ENCODE measurements at places on chromosomes 11 and 22. TPM values are rescaled to one million over a fixed set of nuclear protein-coding genes. Genes with fewer than 3 reads are reported as not detected.

DNA sequence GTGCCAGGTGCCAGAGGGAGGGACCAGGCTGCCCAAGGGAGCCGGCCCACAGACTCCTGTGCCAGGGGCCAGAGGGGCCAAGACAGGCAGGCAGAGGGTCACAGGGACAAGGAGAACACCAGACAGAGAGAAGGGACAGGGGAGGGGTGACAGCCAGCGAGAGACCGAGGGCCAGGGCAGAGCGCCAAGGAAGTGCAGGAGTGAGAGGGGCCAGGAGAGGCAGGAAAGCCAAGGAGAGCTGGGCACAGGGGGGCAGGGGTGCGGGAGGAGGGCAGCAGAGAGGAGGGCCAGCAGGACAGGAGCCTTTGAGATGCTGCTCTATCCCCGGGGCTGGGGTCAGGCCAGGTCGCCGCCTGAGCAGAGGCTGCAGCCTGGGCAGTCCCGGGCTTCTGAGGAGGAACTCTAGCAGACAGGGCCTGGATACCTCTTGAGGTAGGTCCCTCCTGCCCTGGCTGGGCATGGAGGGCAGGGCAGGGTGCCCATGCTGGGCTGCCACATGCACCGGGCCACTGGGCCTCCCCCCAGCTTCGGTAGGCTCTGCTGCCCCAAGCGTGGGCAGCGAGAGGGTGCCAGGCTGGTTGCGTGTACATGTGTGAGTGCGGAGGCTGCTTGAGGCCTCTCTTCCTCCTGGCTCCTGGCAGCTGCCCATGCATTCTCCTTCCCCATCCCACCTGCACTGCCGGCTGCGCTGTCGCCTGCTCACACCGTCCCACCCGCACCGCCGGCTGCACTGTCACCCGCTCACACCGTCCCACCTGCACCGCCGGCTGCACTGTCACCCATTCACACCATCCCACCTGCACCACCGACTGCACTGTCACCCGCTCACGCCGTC, 12.2 kb downstream of the LSP1 start:
- no peak for DNase-seq

GRCh38 chr22:19174106-19175025, 4.2 kb downstream of the SLC25A1 start:
- peak; percentile 47 for DNase-seq

GRCh38 chr11:8581300-8581699, 12.7 kb downstream of the STK33 start:
- no peak for DNase-seq

DNA sequence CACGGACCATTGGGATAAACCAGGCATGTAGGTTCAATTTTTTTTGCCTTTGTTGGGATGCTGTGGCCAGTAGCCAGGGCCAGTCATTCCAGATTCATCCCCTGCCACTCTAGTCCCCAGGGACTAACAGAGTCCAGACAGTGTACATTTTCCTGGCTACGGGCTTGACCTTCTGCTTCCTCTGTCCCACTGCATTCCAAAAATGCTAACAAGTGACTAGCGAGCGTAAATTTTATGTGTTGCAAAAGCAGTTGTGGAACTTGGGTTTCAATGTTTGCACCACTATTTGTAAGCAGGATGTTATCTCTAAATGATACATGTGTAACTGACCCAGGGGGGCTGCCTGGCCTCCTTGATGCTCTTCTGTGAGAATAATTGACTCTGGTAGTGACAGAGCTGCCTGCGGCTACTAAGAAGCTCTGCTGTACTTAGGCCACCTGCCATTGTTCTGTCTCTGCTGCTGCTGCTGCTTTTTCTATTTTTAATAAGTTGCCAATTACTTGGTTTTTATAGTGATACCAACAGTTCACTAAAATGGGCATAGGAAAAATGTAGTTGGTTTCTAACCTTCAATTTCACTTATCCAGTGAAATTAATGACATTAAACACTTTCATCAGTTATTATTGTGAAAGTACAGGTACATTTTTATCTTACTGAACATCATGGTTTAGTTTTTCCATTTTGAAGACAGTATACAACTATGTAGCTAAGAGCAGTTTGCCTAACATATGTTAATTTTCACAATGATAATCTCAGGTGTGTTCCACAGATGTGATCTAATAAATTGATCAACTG, 26.8 kb downstream of the TNRC6B start:
- peak; percentile 26 for DNase-seq

DNA sequence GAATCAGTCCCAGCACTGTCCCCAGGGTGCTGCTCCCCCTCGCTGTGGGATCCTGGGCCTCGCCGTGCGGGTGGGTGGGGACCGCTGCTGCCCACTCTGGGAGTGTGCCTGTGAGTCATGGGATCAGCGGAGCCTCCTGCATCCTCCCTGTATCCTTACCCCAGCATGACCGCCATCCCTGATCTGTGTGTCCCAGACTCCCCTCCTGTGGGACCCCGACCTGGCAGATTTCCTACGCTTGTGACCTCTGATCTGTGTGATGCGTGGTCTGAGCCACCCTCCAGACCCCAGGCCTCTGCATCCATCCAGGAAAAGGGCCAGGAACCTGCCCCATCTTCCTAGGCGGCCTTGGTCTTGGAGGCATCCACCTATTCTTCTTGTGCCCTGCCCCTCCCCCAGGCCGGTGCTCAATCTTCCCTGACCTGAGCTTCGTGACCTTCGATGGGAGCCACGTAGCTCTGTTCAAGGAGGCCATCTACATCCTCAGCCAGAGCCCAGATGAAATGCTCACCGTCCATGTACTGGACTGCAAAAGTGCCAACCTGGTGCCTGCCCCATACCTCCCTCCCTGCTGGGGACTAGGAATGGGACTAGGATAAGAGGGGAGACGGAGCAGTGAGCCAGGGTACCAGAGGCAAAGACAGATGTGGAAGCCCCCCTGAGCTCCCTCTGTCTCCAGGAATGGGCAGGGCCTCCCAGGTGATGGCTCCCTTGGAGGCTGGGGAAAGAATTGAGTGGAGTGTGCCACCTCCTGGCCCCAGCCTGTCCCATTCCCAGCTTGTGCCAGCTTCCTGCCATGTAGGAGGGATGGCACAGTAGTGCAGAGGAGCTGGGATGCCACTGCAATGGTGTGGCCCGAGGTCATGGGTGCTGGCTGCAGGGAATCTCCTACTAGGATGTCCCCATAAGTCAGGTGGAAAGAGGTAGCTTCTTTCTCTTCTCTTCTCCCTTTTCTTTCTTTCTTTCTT, 65.4 kb downstream of the OTOG start:
- DNase-seq = no peak

DNA sequence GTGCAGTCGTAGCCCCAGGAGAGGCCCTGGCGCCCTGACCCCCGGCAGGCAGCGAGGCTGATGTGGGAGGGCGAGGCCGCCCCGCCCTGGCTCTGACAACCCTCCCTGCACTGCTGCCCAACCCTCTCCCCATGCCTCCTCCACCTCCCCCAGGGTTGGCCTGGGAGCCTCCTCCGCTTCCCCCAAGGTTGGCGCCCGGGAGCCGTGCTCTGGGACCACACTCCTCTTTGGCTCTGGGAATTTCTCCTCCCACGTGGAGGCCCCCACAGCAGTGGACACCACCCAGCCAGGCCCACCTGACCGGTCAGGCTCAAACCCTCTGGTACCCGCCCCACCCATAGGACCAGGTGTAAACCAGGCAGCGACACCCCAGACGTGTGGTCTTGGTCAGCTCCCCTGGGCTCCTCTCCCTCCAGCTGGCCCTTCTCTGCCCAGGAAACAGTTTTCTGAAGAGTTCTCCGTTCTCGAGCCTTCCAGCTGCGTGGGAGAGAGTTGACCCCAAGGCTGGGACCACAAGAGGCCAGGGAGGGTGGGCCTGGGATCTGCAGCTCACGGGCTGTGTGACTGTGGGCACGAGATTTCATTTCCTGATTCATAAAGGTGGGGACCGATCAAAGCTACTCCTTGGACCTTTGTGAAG, 39.5 kb upstream of the BRSK2 start:
- DNase-seq = no peak

DNA sequence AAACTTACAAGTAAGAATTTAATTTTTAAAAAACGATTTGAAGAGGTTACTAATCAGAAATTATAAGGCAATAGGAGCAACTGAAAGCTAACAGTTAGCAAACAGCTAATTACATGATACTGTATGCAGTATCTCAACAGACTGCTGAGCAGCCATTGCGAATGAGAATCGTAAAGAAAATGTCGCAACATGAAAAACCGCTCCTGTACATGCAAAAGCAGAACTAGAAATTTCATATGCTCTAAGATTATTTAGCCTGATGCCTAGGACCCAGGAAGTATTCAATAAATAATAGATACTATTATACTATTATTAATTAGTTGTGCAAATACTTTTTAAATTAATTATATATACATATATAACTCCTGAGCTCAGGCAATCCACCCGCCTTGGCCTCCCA, 48.7 kb upstream of the EP300 start:
- DNase-seq = no peak

Gene SLC22A6
- total RNA-seq = not detected
